ENCODE measurements at places on chromosomes 5 and 9.

- peak; percentile 45 for DNase-seq
These were observed 112.3 kb downstream of the VCAN start for GRCh38 chr5:83583859-83584258.

- DNase-seq: no peak
These were observed 100.4 kb downstream of the ZNF354C start for GRCh38 chr5:179160584-179160983.

GRCh38 chr9:122016744-122017143, 76.4 kb downstream of the TTLL11 start:
- no peak for DNase-seq

- DNase-seq: no peak
These were observed 259.7 kb upstream of the MSX2 start for GRCh38 chr5:174464504-174465165.

DNA sequence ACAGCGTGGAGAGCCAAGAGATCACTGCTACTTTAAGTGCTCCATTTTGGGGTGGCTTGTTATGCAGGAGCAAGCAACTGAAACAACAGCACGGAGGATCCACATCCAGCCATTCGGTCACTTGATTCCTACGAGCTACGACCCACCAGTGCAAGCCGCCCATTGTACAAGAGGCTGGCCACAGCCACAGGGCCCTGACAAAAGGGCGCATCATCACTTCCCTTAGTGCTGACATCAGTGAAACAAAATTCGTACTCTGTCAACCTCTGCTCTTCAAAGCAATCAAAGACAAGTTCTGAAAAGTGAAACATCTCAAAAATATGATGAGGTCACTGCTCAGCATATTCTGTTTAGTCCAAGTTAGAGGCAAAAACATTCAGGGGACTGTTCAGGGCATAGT, 168.4 kb downstream of the GADD45G start:
- DNase-seq: no peak

- DNase-seq: no peak
These were observed 88.9 kb downstream of the CDK5RAP2 start for GRCh38 chr9:120490888-120491595.

- no peak for DNase-seq
These were observed 204.1 kb upstream of the MEF2C start for GRCh38 chr5:89087128-89087527.

Measured in AG09319 (cell line).